ENCODE measurements at places on chromosomes 3 and 15.
A peak's percentile ranks its signal among the peaks of the same experiment; 100 is the strongest.

DNA sequence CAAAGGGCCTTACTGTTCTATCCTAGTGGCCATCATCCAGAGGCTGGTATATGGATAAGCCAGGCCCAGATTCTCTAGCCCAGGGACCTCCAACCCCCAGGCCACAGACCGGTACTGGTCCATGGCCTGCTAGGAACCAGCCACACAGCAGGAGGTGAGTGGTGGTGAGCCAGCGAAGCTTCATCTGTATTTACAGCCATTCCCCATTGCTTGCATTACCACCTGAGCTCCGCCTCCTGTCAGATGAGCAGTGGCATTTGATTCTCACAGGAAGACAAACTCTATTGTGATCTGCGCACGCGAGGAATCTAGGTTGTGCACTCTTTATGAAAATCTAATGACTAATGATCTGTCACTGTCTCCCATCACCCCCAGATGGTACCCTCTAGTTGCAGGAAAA, 30.1 kb upstream of the TPM1 start:
- no peak for DNase-seq

DNA sequence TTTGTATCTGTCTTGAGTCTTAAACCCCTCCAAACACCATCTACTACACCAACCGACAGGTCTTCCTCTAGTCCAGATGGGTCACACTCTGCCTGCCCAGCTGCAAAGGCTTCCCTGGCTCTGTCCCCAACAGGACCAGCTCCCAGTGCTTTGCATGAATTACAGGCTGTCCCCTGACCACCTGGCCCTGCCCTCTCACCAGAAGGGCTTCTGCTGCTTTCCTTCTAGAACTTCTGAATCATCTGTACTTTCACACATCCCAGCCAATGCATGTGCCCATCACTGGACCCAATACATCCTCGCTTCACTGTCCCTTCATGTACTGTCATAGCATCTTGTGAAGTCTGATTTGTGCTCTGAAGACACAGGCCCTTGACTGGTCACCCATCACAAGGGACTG, 53.6 kb downstream of the HOMER2 start:
- no peak for DNase-seq

GRCh38 chr15:55407498-55408011, 604 bp downstream of the CCPG1 start:
- DNase-seq: no peak

DNA sequence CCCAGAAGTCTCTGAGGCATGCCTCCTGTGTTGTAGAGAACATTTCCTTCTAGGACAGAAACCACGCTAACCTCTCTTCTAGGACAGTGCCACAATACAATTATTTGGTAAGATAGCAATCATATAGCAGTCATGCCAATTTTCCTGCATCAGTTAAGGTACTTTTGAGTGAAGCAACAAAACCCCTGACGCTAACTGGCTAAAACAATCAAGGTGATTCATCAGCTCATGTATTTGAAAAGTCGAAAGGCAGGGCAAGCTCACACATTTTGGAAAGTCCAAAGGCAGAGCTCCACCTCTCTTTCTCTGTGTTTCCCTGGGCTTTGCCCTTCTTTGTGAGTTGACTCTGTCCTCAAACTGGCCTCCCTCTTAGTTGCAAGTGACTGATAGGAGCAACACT, 10.1 kb downstream of the TERC start:
- no peak for DNase-seq

DNA sequence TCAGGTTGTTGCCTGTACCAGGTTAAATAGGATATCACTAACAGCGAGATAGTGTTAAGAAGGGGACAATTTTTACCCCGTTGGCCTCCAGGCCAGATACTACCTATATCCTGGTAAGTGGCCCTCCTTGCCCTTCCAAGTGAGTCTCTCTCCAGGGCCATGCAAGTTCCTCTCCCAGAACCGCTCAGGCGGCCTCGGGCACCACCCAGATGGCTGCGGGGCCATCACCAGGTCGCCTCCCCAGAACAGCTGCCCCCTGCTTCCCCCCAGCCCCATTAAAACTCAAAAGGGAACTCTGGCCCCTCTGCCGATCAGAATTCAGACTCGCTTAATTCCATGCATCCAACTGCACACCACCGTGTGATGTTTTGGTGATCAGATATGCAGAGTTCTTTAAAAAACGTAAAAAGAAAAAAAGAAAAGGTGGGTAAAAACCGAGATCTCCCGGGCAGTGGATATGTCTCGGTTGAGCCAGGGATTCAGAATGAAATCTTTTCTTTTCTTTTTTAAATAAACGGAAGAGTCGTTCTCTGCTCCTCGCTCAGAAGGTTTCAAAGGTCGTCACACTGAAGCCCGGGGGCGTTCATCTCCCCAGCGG, 1.9 kb upstream of the TRIM71 start:
- DNase-seq: peak; percentile 33

- DNase-seq: peak; percentile 63
Observed at GRCh38 chr3:54146506-54147239, 24.3 kb downstream of the CACNA2D3 start.

DNA sequence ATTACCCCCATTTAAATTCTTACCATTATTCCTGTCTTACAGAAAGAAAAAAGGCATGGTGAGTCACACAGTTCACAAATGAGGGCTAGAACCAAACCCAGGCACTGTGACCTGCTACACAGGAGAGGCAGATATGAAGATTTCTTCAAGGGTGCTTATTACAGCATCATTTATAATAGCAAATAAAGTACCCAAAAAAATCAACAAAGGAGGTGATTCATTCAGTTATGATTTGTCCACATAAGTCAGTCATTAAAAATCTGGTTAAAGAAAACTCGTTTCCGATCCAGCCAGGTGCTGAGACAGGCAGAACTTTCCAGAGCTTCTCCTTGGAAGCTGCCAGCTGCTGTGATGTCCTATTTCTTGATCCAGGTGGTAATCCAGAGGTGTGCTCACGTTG, 7.5 kb upstream of the LOXL1 start:
- DNase-seq: no peak

DNA sequence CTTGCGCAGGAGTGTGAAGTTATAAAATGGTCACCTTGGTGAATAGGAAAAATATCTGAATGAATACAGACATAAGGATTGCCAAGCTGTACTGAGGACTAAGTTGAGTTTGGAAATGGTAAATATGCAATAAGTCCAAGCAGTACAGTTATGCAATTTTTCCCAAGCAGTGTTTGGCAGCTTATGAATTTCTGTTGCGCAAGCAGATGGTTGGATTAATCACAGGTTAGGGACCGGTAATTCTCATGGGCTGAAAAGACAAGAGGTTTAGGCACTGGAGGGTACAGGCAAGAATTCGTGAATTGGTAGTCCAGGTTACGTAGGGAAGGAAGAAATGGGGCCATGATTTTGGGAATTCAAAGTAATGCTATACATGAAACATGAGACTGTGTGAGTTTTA, 210.3 kb downstream of the RAP2B start:
- DNase-seq: no peak

- no peak for DNase-seq
Observed at GRCh38 chr3:112170046-112170445, 37.0 kb upstream of the GCSAM start.

GRCh38 chr3:100288288-100288894, 27.6 kb downstream of the TBC1D23 start:
- no peak for DNase-seq

DNA sequence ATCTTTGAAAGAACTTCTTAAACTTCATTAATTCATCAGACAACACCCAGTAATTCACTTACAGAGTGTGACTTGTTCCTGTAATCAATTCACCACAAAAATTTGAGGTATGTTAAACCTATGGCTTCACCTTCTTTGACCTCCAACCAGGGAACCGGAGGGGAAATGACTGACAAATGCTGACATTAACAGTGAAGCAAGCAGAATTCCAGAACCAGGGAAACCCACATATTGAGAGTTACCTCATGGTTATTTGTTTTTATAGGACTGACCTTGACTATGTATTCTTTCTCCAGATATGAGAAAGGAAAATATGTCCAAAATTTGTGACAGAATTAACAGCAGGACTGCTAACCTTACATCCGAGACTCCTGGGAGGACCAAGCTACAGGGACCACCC, 2.7 kb downstream of the P3H2 start:
- no peak for DNase-seq

DNA sequence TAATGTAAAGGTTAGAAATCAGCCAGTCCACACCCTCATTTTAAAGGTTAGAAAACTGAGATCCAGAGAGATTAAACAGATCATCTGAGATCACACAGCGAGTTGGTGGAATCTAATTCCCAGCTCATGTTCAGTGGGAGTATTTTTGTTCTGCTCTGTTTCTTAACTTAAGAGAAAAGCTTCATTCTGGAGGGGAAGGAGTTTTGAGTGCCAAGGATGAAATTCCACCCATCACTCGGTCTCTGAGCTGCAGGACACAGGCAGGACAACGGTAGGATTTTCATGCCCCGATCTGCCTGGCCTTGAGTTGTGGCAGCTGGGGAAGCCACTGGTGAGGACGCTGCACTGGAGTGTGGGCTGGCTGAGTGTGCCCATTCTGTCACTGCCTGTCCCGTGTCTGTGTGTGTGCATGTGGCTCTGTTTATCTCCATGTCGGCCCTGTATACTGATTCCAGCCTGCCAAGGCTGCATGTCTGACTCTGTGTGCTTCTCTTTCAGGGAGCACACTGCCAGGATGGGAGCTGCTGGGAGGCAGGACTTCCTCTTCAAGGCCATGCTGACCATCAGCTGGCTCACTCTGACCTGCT, 94.3 kb downstream of the CEMIP start:
- DNase-seq: no peak

- DNase-seq: no peak
Observed at GRCh38 chr3:102087236-102087635, 237.9 kb downstream of the NFKBIZ start.

DNA sequence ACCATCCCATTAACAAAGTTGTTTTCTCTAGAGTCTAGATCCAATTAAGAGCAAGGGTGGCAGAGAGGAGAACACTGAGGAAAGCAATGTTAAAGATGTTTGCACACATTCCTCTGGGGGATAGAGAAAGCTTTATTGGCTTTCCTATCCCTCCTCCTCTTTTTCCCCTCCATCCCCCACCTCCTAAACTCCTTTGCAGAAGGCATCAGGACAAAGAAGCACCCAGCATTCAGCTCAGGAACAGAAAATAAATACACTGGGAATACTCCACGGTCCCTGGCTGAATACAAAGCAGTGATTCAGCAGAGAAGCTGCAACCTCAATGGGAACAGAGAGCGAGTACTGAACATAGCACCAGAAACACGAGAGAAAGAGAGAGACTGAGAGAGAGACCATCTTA, 21.9 kb downstream of the LSAMP start:
- no peak for DNase-seq

GRCh38 chr15:74889390-74889882, 406 bp upstream of the MPI start:
- DNase-seq: peak; percentile 64

DNA sequence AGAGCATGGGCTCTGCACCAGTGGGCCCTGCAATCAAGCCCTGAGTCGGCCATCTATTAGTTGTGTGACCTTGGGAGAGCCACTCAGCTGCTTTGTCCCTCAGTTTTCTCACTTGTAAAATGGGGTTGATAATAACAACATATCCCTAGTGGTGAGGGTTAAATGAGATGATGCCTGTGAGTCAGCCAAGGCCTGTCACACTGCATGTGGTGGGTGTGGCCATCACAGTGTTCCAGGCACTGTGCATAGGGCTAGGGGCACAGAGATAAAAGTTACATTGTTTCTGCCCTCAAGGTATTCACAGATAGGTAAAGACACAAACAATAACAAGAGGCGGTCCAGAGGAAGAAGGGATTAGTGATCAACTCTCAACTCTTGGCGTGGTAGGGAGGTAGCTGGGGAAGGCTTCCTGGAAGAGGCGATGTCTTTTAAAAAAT, 19.5 kb downstream of the SMAD6 start:
- DNase-seq: no peak

DNA sequence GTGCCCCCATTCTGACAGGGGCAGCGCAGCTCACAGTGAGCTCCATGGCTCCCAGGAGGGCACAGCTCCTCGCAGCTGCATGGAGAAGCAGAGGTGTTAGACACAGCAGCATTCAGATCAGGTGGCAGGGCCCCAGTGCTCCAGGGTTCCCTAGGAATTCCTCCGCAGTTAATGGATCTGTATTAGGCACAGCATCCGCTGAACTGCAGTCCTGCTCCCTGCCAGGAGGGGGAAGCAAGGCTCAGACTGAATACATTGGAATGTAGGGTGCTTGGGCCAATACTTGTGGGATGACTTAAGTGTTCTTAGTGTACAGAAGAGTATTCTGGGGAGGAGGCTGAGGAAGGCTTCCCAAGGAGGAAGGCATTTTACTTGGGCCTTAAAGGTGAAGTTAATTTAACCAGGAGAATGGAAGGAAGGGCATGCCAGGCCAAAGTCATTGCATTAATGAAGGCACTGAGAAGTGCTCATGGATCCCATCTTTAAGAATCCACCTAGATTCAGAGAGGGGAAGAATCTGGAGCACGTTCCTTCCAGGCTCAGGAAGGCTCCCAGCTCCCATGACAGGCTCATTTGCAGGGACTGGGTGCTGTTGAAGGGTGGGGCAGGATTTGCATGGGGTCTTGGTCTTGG, 111.6 kb downstream of the RAB11A start:
- peak; percentile 32 for DNase-seq

- DNase-seq: no peak
Observed at GRCh38 chr3:156792114-156792513, 34.0 kb upstream of the LEKR1 start.

GRCh38 chr3:120597445-120598049, 1.4 kb downstream of the NDUFB4 start:
- DNase-seq: no peak

DNA sequence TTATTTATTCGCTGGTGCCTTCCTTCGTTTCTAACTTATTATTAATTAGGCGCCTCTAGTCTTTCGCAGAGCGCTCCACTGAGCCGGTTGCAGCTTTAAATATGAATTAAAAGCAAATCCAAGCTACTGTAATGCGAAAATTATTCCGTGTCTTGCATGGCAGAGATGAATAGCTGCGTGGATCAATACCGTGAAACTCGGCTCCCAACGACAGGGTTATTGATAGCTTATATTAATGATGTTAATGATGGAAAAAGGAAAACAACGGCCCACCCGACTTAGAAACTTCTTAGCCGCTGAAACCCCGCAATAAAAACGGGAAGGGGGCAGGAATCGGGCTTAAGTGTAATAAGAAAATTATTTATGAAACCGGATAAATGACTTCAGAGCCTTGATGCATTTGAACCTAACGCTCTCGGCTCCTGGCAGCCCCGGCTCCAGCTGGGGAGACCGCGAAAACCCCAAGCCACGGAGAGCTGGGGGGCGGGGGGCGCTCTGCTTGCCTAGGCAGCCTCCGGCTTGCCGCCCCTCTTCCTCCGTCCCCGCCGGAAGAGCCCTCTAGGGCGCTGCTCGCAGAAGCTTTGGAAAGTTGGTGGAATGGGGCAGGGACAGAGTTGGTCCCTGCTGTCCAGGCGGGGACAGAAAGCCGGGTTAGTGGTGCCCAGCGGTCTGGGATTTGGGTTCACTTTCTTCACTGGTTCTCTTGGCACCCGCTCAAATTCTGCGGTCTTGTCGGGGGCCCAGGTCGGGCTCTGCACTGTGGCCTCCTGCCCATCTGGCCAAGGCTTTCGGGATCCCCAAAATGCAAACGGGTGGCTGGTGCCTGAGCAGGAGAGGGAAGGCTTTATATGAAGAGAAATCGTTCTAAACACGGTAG, 7.7 kb upstream of the ONECUT1 start:
- DNase-seq: no peak

Measured in SK-N-DZ (cell line).